CD4-positive, alpha-beta T cell treated with Interleukin-4 for 4 hours (primary cell): ENCODE measurements at places on chromosomes 6 and 20.
A peak's percentile ranks its signal among the peaks of the same experiment; 100 is the strongest.

- DNase-seq = no peak
Measured at GRCh38 chr6:16851758-16852157, 90.5 kb upstream of the ATXN1 start.

DNA sequence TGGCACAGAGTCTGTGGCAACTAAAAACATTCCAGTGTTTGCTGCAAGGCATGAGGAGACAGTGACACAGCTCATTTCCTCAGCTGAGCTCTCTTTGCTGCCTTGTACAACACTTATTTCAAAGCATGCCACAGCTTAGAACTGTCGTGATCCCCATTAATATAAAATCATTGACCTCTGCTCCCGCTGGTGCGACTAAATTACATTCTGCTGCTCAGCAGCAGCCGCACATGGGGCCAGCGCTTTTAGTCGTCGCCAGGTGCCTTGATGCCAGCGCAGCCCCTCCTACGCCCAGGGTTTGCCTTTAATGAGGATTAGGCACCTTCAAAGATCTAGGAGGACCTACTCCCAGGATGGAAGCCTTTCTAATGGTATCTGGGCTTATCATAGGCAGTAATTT lies 717.9 kb upstream of the POU3F2 start:
- no peak for DNase-seq

GRCh38 chr6:163965426-163966348 lies 551.2 kb downstream of the QKI start:
- no peak for DNase-seq

GRCh38 chr20:21399005-21399475 lies 1.7 kb upstream of the NKX2-4 start:
- no peak for DNase-seq

DNA sequence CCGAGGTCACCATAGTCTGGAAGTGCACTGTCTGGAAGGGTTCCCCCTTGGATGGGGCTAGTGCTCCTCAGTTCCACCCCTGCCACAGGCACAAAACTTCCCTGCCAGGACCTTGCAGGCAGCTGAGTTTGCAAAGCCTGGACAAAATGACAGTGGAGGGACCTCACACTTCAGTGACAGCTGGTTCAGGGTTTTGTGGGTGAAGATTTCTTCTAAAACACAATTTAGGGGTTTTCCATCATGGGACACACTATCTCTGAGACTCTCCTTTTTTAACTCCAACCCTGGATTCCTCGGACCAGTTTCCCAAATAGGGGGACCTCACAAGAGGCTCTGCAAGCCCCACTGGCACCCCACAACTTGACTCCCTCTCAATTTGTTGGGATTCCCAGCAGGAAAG lies 33.6 kb upstream of the PREX1 start:
- no peak for DNase-seq

DNA sequence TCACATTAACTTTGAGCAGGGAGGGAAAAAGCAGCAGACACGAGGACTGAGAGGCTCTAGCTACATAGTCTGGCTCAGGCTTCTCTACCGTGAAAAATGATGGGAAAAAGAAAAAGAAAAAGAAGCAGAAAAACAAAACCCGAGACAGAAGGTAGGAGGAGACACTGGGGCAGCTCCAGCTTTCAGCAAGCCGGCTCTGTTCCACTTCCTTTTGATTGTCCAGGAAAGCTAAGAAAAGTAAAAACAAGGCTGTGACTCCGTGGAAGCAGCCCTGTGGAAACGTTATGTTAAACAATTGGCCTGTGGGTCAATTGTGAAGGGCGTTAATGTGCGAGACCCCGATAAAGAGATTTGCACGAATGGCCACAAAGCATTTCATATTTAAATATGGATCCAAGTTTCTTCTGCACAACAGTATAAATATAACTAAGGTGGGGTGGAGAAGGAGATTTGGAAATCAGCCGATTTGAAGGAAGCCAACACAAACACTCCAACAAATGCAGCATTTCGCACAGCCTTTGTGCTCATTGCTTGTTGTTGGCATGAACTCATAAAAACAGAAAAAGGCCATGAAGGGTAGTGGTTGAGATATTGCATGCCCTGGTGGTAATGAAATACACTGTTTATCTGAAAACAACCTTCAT lies 236.9 kb upstream of the JAG1 start:
- no peak for DNase-seq

DNA sequence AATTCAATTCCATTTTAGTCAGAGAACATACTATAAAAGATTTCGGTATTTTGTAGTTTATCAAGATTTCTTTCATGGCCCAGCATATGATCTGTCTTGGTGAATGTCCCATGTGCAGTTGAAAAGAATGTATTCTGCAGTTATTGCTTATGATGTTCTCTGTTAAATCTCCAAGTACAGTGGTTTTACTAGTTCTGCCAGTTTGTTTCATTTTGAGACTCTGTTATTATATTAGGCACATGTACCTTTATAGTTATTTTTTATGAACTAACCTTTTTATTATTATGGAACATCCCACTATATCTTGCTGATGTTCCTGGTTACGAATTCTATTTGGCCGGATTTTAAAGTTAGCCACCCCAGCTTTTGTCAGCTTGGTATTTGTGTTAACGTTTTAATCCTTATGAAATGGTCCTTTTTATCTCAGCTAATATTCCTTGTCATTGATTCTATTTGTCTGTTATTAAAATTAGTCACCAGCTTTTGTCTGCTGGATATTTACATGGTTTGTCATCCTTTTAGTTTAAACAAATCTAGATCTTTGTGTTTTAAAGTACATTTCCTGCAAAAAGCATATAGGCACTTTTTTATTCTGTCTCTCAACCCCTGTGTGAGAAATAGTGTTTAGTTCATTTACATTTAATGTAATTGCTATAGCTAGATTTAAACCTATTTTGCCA lies 48.9 kb downstream of the VTA1 start:
- no peak for DNase-seq

DNA sequence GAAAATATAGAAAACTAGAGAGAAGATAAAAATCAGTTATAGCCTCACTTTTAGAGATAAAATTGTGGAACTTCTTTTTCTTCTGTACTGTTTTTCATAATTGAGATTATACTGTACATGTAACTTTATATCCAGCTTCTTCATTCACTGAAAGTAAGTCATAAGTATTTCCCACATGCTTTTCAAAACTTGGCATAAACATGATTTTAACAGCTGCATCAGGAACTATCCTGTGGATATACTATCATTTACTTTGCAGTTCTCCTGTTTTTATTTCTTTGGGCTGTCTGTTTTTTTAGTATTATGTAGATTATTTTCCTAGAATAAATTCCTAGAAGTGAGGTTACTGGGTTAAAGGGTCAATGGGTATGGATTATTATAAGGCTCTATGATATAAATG lies 14.8 kb downstream of the DSTN start:
- DNase-seq = no peak

DNA sequence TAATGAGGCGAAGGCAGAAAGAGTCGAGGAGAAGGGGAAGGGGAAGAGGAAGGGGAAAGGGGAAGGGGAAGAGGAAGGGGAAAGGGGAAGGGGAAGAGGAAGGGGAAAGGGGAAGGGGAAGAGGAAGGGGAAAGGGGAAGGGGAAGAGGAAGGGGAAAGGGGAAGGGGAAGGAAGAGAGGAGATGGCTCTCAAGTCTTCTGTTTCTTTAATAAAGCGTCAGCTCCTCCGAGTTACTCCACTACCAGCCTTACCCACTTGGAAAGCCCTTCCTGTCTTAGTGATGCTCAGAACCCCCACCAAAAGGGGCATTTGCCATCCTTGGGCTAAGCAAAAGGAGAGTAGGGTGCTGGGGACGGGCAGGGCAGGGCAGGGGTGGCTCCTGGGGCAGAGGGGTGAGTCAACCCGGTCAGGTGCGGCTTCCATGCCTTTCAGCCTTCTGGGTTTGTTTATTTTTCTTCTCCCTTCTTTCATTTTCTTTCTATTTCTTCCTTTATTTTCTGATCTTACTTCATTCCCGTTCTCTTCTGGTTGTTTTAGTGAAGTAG lies 476 bp upstream of the CLIC5 start:
- DNase-seq = no peak

DNA sequence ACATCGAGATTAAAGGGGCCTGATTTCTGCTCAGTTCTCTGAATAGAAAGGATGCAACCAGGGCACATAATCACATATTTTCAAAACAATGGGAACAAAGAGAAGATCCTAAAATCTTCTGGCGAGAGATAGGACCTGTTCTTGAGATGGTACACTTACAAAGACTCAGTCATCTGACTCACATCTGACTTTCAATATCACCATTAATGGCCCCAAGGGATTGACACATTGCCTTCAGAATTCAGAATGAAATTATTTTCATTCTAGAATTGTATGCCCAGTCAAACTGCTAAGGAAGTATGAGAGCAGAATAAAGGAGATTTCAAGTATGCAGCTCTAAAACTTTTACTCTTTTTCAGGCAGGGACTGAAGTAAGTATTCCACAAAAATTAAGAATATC lies 240.7 kb upstream of the POU3F2 start:
- DNase-seq = no peak

- DNase-seq = no peak
Measured at GRCh38 chr6:125839879-125840278, 49.1 kb downstream of the NCOA7 start.

GRCh38 chr6:136793363-136793762 lies 1.1 kb upstream of the MAP3K5 start:
- DNase-seq = peak; percentile 39

DNA sequence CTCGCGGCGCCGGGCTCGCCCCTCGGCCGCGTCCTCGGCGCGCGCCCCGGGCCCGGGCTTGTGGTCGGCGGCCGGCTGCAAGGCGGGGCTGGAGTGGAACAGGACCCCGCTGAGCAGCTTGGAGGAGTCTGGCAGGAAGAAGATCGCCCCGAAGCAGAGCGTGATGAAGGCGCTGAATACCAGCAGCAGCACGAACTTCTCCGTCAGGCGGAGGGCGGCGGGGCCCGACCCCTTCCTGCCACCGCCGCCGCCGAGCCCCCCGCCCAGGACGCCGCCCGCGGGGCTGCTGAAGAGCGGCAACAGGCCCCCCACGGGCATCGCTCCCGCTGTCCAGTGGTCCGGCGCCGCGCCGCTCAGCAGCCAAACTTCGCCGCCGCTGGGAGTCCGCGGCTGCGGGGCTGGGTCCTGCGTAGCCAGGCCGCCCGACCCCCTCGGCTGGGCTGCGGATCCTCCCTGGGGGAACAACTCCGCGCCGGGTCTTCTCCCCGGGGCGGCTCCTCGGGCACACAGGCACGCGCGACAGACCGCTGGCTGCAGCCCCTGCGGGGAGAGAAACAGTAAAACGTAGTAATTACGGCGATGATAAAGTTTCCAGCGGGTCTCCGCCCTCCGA lies 707 bp downstream of the MAN1A1 start:
- DNase-seq = peak; percentile 19

GRCh38 chr20:43840382-43841070 lies 74.1 kb upstream of the TOX2 start:
- DNase-seq = peak; percentile 28

DNA sequence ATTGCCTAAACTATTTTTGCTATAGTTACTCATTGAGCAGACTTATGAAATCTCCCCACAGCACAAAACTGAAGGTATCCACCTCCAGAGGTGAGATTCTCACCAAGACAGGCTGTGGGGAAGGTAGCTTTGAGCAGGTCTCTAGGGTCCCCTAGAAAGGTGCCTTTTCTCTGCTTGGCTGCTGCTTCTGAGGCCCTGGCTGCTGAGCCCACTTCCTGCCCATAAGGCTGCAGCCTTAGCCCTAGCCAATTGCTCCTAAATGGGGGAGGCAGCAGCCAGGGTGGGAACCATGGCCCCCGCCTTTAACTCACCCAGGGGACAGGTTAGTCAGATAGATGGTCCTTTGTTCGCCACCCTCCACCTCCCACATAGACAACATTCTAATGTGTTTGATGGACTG lies 3.6 kb downstream of the NT5E start:
- no peak for DNase-seq

DNA sequence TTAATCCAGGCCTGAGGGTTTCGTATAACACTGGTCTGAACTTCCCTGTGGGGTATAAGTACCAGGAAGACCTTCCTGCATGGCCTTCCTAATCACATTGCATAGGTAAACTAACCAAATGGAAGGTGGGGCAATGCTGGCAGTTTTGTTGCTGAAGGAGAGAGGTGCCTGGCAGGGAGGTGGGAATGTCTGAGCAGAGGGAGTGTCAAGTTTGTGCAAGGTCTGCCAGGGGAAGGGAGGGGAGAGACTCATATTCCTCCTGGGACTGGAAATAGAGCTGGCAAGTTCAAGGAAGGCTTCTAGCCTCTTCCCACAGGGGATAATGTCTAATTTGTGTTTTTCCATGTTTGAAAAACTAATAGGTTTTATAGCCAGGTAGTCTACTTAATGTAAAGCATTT lies 70.6 kb downstream of the HDDC2 start:
- no peak for DNase-seq

DNA sequence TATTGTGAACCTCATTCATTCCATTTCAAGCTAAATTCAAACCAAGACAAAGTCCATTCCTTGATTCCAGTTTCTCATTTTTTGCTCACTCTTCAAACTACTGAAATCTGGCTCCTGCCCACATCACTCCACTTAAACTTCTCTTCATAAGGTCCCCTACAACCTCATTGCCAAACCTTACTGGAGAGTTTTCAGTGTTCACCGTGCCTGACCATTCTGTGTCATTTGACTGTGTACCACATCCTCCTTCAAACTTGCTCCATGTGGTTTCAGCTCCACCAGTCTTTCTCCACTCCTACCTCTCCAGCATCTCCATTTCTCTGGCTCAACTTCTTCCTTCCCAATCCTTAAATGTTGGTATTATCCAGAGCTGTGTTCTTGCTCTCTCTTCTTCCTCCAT lies 38.5 kb upstream of the TAB2 start:
- no peak for DNase-seq

DNA sequence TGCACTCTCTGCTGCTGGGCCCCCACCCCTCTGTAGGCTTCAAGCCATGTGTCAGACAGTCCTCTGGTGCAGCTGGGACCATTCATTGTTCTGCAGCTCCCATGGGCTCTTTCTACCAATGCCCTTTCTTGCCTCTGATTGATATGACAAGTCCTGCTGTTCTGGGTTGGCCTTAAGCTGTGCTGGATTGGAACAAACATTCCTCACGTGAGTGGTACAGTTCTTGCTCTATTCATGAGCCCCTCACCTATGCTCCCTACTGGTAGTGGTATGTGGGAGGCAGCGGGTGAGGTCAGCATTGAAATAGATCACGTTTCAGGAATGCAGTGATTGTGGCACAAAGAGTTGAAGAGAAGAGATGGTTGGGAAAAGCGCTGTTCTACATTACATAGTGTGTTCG lies 48.8 kb upstream of the RALY start:
- DNase-seq = no peak

- no peak for DNase-seq
Measured at GRCh38 chr6:45200510-45200909, 127.6 kb upstream of the RUNX2 start.

DNA sequence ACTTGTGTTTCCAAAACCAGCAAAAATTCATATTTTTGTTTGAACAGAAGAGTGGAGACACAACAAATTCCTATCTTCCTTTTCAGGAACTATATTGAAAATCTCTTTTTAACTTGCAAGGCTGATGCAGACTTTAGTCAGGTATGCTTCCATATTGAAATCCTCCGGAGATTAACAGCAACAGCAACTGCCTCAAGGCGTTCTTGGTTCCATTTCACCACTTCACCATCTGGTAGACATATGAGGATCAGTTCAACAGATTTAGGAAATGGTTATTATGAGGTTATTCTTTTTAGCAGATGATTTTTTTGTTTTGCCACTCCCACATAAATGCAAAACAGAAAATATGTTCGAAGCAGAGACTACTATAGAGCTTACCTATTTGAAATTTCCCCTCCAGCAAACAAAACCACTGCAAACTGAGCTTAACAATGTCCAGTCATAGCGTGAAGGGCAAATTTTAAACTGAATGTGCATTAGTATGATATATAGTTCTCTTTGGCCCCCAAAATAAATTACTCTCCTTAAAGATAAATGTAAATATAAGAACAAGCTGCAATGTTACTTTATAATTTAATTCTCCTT lies 520.5 kb upstream of the ADGRB3 start:
- no peak for DNase-seq
